GM03348 (cell line): ENCODE measurements at places on chromosomes 6 and 20.
A peak's percentile ranks its signal among the peaks of the same experiment; 100 is the strongest.

- DNase-seq: no peak
Observed at GRCh38 chr6:115582386-115582785, 478.3 kb downstream of the FRK start.

- peak; percentile 6 for DNase-seq
Observed at GRCh38 chr6:100881707-100882040, 545 bp upstream of the ASCC3 start.

DNA sequence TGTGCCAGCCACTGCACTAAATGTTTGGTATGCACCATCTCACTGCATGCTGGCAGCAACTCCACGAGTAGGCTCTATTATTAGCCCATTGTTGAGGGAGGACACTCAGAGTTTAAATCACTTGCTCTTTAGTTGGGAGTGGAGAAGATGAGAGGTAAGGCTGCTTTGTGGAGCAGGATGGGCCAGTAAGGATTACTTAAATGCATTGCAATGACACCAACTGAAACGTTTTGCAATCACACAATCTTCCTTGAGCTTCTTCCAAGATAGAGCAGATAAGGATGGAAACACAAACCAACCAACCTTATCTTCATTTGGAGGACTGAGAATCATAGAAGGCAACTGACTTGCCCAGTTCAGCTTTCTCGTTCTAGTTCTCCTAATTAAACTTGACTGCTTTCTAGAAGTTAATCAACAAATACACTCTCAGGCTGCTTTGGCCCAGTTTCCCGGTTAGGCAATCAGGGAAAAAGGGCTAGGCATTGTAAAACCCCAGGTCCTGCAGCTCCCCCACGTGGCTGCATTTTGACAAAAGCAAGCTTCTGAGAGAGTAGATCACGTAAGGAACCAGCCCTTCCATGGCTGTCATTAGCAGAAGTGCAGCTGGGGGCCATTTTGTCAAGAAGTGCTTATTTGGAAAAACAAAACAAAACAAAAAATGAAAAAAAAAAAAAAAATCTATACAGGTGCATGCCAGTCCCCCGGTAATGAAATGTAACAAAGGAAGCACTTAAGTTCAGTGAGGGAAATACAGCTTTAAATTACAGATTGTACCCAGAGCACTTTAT, 130.6 kb downstream of the BCAS1 start:
- DNase-seq: peak; percentile 77

GRCh38 chr20:42656130-42656529, 533.6 kb downstream of the PTPRT start:
- DNase-seq: no peak

DNA sequence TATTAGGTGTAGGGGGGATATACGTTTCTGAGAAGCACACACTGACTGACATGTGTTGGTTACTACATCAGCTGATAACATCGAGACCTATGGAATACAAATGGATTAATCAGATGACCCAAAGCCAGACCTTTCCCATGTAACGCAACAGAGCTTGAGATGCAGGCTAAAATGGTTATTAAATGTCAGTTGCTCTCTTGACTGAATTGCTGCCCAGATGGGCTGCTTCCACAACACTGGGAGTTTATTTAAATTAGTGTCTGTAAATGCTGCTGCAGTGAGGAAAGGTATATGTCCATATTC, 298.8 kb downstream of the PHACTR1 start:
- DNase-seq: no peak

DNA sequence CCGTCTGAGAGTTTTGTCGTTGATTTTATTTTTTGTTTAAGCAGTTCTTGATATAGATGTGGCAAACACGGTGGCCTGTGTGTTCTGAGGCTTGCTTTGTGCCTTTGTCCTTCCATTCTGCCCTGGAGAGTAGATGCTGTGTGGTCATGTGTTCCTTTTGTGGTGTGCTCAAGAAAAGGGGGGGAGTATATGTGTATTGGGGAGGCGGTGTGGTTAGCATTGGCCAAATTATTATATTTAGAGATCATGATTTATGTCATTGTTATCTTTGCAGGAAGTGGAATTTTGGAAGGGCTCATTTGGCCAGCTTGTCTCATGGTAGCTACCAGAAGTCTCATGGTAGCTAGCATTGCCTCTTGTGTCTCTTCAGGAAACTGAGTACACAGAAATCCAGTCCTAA, 16.4 kb downstream of the RREB1 start:
- no peak for DNase-seq

DNA sequence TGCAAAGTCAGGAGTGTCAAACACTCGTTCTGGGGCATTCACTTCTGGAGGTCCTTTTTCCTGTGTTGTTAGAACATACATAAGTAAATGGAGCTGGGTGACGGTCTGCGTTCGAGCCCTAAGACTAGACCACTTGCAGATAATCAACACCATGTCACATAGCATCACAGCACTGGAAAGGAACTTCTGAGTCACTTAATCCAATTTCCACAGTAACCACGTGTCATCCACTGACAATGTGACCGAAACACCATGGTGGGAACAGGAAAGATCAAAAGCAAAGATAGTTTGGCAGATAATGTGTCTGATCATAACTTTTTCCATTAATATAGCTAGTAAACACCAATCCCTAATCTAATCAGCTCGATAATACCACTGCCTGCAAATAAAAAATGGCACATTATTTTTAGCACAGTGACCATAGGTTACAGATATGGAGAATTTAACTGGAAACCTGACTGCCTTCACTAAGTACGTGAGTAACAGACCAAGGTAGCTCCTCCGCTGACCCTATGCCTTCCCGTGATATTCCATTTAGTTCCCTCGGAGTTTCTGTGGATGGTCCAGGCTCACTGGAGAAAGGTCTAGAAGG, 34.8 kb downstream of the WRNIP1 start:
- no peak for DNase-seq

GRCh38 chr20:1326031-1326930, 2.7 kb downstream of the SDCBP2 start:
- peak; percentile 62 for DNase-seq

GRCh38 chr6:30171677-30172471, 8.5 kb downstream of the TRIM15 start:
- DNase-seq: no peak

GRCh38 chr6:75892384-75892783, 143.3 kb downstream of the MYO6 start:
- DNase-seq: no peak

GRCh38 chr20:6956574-6956973, 189.1 kb downstream of the BMP2 start:
- no peak for DNase-seq

GRCh38 chr6:72272958-72273357, 348.9 kb upstream of the KCNQ5 start:
- no peak for DNase-seq

DNA sequence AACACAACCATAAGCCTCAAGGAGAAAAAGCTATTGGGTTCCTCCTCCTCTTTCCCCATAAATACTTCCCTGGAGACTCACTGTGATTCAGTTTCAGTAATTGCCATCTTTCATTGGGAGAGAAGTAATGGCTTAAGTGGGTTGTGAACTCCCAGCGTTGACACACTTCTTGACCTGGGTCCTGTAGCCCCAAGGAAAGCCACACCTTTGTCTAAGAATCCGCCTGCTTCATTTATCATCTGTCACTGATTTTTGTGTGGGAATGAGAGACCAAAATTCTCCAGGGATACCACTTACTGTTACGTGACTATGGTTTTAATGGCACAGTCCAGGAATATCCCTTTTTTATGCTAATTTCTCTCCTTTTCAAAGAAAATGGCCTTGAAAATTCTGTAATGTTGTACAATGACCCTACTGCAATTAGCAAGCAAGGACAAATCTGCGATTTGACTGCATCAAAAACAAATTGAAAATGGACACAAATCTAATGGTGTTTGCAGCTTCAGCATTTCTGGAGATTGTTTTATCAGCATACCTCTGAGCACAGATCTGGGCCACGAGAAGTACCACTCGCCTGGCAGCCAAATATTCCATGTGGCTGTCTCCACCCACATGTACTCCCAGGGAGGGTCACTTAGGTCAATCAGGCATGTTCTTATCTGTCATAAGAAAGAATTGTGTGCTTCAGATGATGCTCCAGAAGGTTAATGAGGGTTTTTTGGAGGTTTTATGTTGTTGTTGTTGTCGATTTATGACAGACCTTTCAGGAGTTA, 29.8 kb downstream of the DCBLD1 start:
- no peak for DNase-seq

- DNase-seq: no peak
Observed at GRCh38 chr6:6052216-6052615, 45.5 kb upstream of the NRN1 start.

DNA sequence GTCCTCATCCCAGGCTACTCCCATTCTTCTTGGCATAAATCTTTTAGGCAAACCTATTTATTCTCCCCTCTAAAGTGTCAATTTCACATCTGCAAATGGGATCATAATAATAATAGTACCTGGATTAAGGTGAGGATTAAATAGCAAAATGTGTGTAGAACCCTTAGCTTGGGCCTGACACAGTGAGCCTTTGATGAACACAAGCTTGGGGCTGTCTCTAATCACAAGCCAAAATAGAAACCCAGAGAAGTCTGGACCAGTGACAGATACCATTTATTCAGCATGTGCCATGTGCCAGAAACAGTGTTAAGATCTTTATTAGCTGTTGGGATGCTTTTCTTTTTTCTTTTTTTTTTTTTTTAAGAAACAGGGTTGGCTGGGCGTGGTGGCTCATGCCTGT, 14.9 kb upstream of the PARD6B start:
- DNase-seq: no peak

DNA sequence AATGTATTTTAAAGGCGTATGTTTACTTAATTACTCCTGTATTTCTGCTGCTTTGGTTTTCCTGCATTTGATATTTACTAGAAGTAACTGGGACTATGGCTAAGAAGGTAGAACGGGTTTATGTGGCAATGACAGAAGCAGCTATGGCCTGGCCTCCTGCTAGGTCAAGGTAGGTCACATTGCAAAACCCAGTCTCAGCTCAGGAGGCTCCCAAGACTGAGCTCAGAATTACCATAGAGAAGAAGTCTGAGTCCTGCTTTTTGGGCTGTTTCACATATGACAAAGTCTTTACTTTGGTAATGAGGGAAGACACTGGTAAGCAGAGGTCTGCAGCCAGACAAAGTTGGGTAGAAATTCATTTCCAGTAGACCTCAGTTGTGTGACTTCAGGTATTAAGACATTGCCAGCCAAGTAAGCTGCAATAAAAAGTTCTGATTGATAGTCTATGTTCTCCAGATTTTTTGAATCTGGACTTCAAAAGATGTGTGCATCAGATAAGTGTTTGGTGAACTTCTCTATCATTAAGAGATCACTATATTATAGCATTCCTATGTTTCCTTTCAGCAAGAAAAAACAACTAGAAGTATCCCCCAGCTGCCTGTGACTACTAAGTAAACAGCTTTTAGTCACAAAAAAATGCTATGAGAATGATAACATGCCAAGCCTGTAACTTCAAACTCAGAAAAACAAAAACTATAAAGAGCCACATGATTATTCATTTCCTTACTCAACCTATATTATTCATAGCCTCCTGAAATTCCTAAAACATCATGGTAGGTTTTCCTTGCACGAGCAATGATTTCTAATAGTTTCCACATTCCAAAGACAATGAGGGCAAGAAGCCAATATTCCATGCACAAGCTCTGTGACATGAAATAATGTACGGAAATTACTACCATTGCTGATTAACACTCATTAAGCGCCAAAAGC, 312.3 kb downstream of the HAO1 start:
- peak; percentile 6 for DNase-seq

DNA sequence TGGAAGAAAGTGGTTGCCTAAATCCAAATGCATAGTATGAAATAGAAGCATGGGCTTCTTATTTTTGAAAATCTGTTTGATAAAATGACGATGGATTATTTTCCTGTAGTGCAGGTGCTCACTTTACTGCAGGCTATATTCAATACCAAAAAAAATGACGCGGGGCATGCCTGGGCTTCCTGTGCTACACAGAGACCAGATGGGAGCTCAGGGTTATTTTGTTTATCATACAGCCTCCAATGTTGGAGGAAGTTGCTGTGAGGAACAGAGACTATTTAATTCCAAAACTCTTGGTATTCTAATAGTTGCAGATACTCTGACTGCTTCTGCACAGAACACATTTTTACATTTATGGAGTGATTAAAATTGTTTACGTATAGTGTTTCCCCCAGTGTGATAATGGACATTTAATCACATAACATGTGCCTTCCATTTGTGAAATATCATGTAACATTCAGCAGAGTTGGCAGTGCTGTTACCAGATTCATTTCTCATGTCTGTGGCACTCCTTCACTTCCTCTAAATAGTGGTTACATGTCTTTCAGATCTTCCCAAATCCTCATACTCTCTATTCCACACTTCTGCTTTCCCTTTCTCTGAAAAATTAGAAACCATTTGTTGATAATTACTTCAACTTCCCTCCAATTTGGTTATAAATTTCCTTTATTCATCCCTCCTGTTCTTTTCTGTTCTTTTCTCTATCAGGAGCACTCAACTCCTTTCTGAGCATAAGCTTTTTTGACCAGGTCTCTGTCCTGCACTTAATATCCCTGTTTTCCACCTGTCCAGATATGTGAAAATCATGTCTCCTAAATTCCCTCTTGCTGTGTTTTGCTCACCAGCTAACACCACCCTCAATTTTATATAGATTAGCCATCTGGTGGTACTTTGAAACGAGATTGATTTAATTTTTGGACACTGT, 121.6 kb downstream of the ADGRB3 start:
- no peak for DNase-seq

- peak; percentile 76 for DNase-seq
Observed at GRCh38 chr6:1325461-1326309, 13.8 kb downstream of the FOXQ1 start.

GRCh38 chr6:24985323-24985722, 49.6 kb upstream of the RIPOR2 start:
- no peak for DNase-seq

DNA sequence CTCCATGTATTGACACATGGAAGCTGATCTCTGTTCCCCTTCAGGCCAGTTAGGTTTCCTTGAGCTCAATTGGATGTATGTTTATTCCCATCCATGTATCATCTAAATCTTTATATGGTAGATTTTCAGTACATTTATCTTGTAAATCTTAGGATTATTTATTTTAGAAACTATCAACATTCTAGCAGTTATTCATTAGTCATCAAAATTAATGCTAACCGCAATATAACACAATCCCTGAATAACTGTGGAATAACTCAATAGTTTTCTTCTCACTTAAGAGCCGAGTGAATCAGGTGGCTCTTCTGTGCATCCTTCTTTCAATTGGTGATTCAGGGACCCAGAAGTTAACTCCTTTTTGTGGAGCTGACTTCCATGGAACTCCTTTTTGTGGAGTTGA, 15.5 kb upstream of the TBX18 start:
- DNase-seq: no peak
